ENCODE measurements at places on chromosomes 5 and 9.

- no peak for DNase-seq
Measured at GRCh38 chr5:54518818-54519508, 1.4 kb downstream of the SNX18 start.

GRCh38 chr9:36192196-36192595 lies 1.5 kb downstream of the CLTA start:
- no peak for DNase-seq

DNA sequence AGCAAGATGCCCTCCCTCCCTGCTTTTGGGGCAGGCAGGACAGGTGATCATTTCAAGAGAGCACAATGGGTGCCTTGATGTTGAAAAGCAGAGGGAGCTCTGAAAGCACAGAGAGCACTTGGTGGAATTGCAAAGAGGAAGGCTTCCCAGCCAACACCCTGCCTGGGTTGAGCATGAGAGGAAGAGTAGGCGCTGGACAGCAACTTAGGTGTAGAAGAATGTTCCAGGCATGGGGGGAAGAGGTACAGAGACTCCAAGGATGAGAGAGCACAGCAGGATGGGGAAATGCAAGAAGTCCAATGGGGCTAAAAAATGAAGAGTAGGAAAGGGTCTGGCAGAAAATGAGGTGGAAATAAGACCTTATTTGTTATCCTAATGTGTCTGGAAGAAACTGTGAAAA lies 144.8 kb downstream of the TRIM36 start:
- DNase-seq = no peak

DNA sequence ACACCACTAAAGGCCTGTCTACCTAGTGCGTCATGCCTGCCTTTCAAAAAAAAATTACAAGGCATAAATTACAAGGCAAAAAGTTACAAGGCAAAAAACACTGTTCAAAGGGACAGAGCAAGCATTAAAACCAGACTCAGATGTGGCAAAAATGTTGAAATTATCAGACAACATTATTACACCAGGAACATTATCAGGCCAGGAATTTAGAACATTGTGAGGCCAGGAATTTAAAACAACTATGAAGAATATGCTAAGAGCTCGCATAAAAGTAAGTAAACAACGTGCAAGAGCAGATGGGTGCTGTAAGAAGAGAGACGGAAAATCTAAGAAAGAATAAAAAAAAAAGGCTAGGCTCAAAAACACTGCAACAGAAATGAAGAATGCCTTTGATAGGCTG lies 18.2 kb upstream of the MLANA start:
- DNase-seq = peak; percentile 54

GRCh38 chr5:39660020-39660419 lies 235.2 kb upstream of the DAB2 start:
- DNase-seq = no peak

DNA sequence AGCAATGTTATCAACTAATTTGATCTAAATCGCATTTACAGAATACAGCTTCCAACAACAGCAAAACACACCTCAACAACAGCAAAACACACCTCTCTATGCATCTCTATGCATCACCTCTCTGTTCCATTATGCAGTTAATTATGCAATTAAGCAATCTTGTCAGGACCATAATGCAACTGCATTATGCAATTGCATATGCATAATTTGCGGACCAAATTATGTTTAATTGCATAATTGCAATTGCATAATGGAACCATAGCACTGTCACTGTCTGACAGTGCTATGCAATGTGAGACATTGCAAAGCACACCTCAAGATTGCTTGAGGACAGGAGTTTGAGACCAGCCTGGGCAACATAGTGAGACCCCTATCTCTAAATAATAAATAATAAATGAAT lies 80.4 kb upstream of the PRSS3 start:
- no peak for DNase-seq

DNA sequence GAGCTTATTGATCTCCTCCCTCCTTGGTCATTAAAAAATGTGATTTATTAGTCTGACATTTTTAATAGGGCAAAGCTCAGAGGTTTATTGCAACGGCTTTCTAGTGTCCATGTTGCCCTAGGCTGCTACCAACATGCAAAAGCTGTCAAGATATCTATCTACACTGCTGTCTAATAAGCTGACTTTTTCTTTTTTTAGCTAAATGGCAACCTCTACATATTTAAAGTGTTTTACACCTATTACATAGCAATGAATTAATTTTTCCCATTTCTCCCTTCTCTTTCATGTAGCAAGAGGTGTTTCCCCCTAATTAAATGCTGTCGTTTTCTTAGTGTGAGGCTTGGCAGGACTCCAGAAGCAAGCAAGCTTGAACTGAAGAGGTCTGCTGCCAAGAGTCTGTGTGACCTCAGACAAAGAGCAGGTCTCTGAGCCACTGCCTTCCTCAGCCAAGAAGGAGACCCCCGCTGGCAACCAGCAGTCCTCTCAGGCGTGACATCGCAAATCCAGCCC lies 79.4 kb downstream of the GAS1 start:
- no peak for DNase-seq

GRCh38 chr5:96111080-96111756 lies 149.6 kb upstream of the ELL2 start:
- no peak for DNase-seq

DNA sequence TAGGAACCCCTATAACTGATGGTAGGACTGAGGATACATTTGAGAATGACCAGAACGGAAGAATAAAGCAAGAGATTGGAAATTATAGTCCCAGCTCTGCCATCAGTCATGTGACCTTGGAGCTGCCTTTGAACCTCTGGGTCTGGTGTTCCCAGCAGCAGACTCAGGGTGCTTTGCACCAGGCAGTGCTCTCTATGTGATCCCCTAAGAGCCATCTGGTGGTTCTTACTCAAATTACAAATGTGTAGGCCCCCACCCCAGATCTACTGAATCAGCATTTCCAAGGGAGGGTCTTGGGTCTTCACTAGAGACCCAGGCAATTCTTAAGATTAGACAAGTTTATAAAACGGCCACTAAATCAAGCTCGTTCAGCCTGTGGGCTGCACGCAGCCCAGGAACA lies 40.2 kb upstream of the PRDM12 start:
- no peak for DNase-seq
